Stimulated activated CD4-positive, alpha-beta T cell treated with anti-CD3 and anti-CD28 coated beads, Interleukin-12 subunit alpha, Interleukin-12 subunit beta, amount 100 ng/mL, for 4 hours (primary cell): ENCODE measurements at places on chromosomes 6 and 20.

DNA sequence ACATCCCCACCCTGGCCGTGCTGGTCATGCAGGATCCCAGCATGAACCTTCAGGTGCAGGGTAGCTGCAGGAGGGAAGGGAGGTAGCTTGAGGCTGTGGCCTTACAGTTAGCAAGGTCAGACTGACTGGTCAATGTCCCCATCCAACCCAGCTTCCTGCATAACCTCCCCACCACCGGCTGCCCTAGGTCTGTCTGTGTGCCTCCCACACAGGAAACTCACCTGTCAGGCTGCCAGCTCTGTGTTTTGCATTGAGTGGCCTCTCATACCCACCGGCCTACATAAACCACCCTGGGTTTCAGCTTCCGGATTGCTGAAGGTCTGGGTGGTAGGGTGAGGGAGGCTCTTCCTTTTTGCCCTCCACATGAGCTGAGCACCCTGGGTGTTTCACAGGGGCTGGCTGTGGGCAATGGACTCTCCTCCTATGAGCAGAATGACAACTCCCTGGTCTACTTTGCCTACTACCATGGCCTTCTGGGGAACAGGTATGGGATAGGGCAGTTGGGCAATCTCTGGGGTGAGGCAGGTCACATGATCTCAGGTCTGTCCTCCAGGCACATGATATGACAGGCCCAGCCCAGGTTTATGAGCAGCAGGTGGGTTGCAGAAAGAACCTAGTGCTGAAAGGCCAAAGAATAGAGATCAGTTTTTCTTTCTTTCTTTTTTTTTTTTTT, 1.8 kb downstream of the CTSA start:
- DNase-seq, result no peak

DNA sequence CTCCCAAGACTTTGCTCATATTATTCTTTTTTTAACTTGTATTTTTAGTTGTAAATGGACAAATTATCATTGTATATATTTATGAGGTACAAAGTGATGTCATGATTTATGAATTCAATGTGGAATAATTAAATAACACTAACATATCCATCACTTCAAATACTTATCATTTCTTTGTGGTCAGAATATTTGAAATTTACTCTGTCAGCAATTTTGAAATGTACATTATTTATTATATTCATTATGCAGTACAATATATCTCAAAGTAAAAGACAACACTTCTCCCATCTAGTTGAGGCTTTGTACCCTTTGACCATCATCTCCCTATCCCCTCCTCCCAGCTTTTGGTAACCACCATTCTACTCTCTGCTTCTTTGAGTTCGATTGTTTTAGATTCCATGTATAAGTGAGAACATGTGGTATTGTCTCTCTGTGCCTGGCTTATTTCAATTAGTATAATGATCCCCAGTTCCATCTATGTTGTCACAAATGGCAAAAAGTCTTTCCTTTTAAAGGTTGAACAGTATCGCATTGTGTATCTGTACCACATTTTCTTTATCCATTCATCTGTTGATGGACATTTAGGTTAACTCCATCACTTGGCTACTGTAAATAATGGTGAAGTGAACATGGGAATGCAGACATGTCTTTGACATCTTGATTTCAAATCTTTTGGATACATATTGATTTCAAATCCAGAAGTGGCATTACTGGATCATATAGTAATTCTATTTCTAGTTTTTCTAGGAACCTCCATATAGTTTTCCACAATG, 197.2 kb downstream of the KIF6 start:
- DNase-seq, result no peak

- DNase-seq, result no peak
These were observed 80.5 kb downstream of the PRSS35 start for GRCh38 chr6:83592770-83593394.

GRCh38 chr6:40441150-40441549, 146.0 kb downstream of the LRFN2 start:
- no peak for DNase-seq

GRCh38 chr6:123966618-123967017, 163.0 kb downstream of the NKAIN2 start:
- DNase-seq, result no peak
